ENCODE measurements at places on chromosomes 2 and 18.
A peak's percentile ranks its signal among the peaks of the same experiment; 100 is the strongest.

- no peak for DNase-seq
Observed at GRCh38 chr2:123648016-123648415, 377.1 kb upstream of the CNTNAP5 start.

DNA sequence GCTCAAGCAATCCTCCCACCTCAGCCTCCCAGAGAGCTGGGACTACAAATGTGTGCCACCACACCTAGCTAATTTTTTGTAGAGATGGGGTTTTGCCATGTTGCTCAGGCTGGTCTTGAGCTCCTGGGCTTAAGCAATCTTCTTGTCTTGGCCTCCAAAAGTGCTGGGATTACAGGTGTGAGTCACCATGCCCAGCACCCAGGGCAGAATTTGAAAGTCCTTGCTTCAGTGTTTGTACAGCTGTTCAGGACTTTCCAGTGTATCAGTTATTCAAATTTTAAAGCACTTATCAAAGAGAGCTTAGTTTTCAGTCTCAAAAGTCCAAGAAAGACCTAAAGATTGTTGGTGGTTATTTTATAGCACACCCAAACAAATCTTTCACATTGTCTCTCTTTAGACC, 43.6 kb upstream of the VPS54 start:
- no peak for DNase-seq

GRCh38 chr2:128396500-128396891, 77.8 kb upstream of the HS6ST1 start:
- DNase-seq, result no peak

- DNase-seq, result no peak
Observed at GRCh38 chr18:70641156-70641775, 352.4 kb downstream of the SOCS6 start.

- DNase-seq, result no peak
Observed at GRCh38 chr2:147884830-147885229, 40.0 kb downstream of the ACVR2A start.

DNA sequence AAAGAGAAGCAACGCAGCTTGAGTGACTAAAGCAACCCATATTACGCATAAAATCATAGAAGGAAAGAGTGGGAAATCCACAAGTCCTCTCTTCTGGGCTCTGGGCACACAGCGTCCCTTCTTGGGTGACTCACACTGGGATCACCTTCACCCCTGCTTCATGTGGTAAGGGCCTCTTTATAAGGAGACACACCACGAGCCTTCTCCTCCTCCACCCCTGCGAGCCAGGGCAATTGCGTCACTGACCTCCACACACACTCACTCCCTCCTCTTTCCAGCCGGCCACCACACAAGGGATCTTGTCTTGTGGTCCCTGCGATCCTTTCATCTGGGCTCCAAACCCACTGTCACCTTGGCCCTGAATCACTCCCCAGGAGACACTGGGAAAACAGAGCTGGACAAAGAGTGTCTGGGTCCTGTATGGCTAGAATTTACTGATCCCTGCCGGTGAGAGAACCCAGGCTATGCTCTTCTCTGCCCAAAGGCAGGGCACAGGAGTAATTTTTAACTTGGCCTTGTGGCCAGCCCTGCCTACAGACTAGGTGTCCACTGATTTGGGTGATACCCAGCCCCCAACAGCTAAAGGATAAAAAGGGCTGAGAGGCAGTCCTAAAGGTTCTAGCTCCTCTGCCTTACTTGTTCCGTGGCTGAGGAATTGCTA, 35.3 kb downstream of the NHEJ1 start:
- no peak for DNase-seq

GRCh38 chr2:221166292-221166691, 405.8 kb downstream of the EPHA4 start:
- DNase-seq, result no peak

- DNase-seq, result no peak
Observed at GRCh38 chr2:172297950-172298349, 129.4 kb upstream of the ITGA6 start.

DNA sequence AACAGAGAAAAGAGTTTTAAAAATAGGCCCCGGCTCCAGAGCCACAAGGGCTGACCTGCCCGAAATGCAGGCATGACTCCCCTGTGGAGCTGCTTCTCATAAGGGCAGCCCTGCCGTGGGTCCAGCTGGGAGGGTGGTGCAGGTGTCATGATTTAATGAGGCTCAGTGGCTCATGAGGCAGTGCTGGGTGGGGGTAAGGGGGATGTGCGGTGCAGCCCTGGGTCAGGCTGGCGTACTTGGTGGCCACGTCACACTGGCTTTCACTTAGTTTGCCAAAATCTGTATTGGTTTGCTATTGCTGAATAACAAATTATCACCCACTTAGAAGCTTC, 33.6 kb downstream of the HJURP start:
- DNase-seq, result no peak

GRCh38 chr2:71067567-71068217, 756 bp upstream of the NAGK start:
- no peak for DNase-seq

DNA sequence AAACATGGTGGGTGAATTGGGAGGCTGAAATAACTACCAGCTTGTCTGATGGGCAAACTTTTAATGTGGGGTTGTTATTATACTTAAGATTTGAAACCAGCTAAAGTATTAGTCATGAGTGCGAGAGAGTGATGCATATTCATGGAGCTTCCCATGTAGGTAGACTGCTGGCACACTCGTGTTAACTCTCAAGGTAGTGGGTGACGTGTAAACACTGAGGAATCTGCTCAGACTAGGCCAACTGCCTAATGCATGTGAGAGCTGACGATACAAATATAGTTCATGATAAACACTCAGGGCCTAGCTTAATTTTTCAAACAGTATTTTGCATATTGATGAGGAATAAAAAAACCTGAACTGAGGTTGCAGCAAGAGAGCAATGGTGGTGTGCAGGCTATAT, 1165.7 kb upstream of the PIK3C3 start:
- DNase-seq, result no peak

DNA sequence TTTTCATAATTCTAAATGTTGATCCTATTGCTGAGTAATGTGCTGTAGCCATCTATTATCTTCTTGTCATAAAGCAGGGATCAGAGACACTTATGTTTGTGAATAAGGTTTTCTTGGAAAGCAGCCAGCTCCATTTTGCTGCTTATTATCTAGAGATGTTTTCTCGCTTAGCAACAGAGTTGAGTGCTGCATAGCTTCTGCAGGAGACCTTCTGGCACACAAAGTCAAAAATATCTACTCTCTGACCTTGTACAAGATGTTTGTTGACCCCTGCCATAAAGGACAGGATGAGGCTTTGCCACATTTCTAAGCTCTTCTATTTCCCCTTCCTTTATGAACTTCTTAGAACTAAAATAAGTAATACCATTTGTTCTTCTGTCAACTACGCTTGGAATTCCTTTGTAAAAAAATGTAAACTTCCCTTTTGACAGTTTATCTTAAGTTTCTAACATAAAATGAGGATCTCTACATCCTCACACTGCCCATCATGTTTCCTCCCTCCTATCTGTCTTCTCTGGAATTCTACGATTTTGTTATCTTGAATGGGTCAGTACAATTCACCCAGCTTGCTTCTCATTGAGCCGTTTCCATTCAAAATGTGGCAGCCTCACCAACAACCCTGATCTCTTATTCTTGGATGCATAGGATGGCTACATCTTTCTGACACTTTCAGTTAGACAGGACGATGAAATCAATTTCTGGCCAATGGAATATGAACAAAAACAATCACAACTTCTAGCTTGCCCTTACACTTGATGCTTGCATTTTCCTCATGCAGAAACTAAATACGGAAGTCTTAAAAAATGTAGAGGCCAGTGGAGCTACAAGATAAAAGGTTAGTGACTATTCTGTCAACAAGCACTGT, 1377.0 kb downstream of the SUCLG1 start:
- no peak for DNase-seq

DNA sequence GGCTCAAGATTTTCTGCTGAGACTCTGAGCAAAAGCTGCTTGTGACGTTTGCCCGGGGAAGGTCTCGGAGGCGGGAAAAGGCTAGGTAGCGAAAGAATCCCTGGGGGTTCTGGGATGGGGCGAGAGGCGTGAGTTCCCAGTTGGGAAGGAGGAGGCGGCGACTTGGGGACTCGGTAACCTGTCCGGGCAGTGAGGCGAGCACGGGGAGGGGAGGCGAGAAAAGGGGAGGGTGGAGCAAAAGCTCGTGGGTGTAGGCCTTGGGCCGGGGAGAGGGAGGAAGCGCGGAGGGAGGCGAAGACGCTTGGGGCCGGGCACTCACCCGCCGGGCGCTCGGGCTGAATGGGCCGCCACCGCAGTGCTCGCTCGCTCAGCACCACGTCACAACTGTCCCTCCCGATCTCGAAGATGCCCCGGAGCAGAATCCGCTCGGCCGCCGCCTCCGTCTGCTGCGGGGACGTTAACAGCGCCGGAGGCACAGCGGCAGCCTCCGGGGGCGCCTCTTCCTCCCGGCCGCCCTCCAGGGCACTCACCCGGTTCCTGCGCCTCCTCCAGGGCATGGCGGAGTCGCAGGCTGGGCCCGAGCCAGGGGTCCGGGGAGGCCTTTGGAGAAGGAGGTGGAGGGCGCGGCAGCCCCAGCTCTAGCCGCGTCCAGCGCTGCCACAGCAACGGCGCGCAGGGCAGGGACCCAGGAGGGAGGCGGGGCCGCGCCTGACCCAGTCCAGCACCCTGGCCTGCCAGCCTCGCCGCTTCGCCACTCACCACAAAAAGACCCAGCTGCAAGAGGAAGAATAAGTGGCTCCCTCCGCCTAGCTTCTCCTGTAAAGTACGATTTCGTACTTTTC, at the start of gene CERKL:
CERKL (minus strand) TSS at position 656 of the 842 bp plus-strand sequence; CDS start at position 557, 99 bp downstream.
- peak; percentile 10 for DNase-seq

GRCh38 chr2:150378686-150379085, 108.8 kb downstream of the RND3 start:
- no peak for DNase-seq

- no peak for DNase-seq
Observed at GRCh38 chr18:9726936-9727335, 18.8 kb downstream of the RAB31 start.

DNA sequence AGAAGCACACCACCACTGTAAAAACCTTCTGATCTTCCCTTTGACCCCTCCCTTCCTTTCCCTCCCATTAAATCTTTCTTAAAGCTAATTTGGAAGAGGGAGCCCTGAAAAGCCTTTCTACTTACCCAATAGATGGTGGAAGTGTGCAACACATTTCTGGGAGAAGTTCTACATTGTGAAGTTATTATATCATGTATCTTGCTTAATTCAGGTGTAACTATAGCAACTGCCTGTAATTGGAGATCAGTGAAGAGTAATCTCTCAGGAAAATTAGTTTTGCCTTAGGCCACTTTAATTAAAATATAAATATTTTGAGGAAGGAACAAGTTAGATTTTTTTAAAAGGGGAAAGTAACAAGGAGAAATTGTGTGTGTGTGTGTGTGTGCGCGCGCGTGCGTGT, 266.0 kb downstream of the SH3BP4 start:
- DNase-seq, result no peak

DNA sequence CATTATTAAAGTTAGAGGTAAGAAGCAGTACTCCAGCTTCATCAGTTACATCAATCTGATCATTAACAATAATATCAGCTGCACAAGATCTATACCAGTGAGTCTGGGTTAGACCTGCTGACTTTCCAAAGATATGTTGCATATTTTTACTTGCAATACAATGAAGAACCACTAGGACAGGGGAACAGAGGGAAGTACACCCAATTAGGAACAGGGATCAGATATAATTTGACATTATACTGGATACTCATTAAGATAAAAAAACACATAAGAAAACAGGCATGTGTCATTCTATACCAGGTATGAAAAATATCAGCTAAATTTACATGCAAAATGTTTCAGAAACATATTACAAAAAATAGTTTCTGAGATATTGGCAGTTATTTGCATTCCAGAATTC, 995.1 kb upstream of the DDX18 start:
- DNase-seq, result no peak

GRCh38 chr2:64757126-64757525, 103.4 kb upstream of the SERTAD2 start:
- no peak for DNase-seq

DNA sequence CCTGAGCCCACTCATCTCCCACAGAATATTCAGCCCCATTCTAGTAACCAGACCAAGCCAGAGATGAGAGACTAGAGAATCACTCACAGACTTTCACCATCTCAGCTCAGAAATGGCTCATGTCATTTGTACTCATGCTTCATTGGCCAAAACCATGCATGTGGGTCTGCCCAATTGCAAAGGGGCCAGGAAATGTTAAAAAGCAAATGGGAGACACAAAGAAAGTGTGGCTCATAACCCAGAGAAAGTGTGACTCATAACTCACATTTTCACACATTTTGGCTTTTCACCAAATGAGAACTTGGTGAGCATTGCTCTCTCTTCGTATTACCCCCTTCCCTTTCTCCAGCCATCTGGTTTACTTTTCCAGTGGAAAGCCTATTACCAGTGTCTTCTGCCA, 66.2 kb downstream of the MDH1 start:
- no peak for DNase-seq

GRCh38 chr2:120396013-120396860, 50.3 kb downstream of the INHBB start:
- DNase-seq, result no peak

GRCh38 chr2:234953116-234954031, 1.6 kb downstream of the SH3BP4 start:
- no peak for DNase-seq

- no peak for DNase-seq
Observed at GRCh38 chr2:137826373-137827372, 137.6 kb upstream of the HNMT start.

DNA sequence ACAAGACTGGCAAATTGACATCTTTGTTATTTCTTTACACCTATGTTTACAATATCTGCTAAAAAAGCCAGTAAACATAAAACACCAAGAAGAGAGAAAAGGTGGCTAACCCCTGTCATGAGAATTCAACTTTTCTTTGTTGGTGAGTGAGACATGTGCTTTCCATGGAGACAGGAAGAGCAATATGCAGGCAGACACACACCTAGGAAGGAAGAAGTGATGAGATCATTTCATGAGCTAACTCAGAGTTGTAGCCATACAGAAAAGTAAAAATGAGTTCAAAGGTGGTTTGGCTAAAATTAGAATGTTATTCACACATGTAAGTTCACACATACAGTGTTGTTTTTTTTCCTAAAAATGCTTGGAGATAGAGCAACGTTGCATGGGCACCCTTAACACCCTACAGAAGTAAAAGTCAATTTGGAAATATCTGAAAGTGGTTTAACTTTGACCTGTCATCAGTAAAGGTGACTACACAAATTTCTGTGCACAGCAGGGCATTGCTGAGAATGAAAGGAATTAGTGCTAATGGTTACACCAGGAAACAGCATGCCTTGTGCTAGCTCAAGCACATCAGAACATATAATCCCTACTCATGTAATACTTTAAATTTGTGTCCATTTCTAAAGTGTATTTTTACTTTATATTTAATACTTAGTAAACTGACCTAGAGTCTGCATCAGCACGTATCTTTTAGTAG, 557.6 kb downstream of the CBLN2 start:
- no peak for DNase-seq

DNA sequence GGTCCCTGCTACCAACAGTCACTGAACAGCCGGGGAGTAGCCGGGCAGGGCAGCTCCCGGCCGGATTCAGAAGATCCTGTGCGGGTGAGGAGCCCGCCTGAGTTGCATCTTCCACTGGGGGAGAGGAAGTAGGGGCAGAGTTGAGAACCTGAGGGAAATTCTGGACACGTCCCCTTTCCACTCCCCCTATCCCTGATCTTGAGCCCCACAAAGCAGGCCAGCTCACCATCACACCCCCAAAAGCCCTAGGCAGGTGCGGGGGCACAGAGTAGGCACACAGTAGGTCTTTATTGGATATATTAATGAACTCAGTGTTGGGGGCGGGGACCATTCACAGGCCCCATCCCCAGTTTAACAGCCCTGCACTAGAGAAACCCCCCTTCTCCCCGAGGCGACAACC, 81.9 kb upstream of the UXS1 start:
- DNase-seq, result no peak

- DNase-seq, result no peak
Observed at GRCh38 chr2:239465017-239466001, 64.5 kb upstream of the HDAC4 start.

- DNase-seq, result no peak
Observed at GRCh38 chr2:159616286-159616701, at the start of gene BAZ2B. Gene BAZ2B, minus strand, starts transcription at chr2:159616548. Its CDS starts 137,829 bp downstream, at chr2:159478719.
